ENCODE measurements at places on chromosomes 16 and 17.

GRCh38 chr17:65797809-65798208 is 236.4 kb upstream of the AXIN2 start:
- no peak for DNase-seq

DNA sequence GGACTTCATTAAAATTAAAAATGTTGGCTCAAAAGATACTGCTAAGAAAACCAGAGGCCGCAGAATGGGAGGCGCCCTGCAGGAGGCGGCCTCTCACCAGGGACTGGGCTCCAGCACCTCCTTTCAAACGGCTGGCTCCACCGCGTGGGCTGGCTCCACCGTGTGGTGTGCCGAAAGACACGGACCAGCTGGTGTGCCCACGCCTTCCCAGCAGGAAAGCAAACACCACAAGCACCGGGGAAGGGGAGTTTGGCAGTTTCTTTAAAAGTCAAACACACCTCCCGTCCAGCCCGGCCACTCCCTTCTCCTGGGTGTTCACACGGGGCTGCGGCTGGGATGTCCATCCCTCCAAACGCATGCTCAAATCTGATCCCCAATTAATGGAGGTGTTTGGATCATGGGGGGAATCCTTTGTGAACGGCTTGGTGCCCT is 13.9 kb downstream of the HAGH start:
- peak; percentile 78 for DNase-seq

- DNase-seq: no peak
Measured at GRCh38 chr17:28188841-28189263, 130.1 kb upstream of the TMEM97 start.

DNA sequence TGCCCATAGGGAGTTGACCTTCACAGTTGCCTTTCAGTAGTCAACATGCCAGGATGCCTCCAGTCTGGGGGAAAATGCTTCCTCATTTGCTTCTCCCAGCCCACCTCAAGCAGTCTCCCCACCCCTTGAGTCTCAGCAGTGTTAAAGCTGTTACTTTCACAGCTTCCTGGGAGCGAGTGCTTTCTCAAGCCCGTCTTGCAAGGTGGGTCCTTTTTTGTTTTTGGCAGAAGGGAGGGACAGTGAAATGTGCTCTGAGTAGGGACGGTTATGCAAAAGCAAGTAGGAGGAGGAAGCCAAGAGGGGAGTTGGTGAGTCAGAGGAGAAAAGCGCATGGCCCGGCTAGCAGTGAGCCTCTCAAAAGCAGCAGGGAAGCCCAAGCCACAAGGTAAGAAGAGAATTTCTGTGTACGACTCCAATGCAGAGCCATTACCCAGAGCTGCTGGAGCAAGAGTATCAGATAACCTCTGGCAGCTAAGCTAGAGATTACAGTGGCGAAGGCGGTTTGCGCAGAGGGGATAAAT is at the start of gene CHST4:
Gene CHST4, plus strand, starts transcription at position 316 of the 521 bp plus-strand sequence. CDS start 10,252 bp downstream, outside the sequence.
- peak; percentile 86 for DNase-seq

DNA sequence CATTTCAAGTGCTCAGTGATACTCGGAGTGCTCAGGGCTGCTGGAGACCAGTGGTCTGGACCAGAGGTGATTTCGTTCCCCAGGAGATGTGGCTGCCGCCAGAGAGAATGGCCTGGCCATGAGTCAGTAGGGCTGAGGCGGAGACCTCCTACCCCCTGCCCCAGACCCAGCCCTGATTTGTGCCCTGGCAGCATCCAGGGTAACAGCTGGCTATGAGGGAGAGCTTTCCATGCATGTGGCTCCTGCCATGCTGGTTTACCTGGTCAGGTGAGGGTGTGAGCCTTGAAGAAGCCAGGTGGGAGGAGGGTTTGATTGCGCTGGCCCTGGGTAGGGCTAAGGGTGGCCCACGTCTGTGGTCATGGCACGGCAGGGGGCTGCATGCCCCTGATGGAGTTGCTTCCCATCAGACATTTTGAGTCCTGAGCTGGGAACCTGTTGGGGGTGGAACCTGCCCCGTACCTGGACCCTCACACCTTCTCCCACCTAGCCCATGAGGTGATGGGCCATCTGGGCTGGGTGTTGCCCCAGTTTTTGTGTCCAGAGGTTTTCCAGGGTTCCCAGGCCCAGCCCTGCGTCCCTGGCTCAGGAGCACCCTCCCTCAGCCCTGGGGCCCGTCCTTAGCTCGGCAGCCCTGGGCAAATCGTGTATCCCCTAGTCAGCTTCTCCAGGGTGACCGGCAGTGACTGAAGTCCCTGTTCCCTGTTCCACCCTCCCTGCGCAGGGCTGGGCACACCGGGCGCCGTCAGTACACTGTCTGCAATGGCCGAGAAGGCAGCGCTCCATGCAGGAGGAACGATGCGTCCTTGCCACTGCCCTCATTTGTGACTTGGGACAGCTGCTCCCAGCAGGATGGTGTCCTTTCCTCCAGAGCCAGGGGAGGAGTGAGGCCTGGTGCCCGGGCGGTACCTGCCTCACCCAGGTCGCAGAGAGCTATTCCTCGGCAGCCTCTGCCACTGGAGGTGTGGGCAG is 9.0 kb upstream of the CSNK1D start:
- no peak for DNase-seq

DNA sequence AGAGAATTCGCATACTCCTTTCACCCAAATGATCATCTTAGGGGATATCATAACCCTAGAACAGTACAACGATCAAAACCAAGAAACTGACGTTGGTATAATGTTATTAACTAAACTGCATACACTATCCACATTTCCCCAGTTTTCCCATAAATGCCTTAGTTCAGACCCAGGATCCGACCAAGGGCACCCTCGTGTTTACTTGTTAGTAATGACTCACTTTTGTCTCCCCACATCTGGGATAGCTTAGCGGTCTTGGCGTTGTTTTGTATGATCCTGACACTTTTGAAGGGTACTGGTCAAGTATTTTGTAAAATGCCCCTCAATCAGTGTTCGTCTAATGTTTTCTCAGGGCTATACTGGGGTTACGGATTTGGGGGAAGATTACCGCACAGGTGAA is 8.0 kb downstream of the HS3ST3A1 start:
- no peak for DNase-seq

DNA sequence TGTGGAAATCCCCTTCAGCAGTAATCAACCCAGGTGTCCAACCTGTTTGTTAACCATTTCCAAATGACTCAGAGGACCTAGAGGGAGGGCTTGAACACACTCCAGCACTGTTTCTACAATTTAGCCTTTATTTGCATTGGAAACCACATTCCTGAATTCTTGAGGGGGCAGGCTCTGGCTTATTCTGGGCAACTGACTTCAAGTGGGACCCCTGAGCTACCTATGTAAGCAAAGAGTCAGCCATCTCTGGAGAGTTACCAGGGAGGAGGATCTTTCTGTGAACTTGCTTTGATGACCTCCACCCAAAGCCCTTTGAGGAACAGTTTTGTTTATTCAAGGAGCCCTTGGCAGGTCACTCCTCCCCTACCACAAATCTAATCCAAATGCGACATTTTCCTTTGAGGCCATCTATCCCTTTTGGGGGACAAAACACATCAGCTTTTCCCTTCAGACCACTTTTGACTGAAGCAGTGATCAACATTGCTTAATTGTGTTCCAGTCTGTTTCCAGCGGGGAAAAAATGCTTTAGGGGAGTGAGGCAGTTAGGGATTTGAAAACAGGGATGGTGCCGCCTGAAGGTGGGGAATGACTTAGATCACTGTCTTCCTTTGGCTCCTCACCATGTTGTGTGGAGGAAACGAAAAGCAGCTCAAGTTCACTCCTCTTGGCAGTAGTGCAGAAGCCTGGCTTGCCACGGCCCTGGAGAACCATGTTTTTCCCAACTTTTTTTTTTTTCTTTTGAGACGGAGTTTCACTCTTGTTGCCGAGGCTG is 46.2 kb downstream of the TUBD1 start:
- no peak for DNase-seq

DNA sequence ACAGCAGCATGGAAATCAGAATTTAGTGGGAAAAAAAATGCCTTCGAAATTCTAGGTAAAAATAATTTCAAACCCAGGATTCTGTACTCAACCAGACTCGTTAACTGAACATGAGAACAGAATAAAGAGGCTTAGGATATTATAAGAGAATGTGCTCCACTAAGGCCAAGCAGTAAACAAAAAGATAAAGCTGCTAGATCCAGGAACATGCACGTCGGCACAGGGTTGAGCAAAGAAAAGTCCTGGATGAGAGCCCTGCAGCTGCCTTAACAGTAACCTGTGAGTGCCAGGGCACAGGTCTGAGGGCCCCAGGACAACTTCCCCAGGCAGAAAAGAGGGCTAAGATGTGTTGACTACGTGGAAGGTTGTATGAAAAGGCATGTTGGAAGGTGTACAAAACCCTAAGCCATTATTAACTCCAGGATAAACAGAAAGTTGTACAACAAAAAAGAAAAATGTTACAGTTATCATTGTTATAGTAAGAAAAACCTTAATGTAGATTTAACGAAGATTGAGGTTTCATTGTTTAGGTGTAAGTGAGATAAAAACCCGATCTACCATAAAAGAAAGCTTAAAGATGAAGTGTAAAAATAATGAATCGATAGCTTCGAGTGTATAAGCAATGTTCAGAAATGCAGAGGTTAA is 42.3 kb upstream of the RBFOX3 start:
- no peak for DNase-seq

DNA sequence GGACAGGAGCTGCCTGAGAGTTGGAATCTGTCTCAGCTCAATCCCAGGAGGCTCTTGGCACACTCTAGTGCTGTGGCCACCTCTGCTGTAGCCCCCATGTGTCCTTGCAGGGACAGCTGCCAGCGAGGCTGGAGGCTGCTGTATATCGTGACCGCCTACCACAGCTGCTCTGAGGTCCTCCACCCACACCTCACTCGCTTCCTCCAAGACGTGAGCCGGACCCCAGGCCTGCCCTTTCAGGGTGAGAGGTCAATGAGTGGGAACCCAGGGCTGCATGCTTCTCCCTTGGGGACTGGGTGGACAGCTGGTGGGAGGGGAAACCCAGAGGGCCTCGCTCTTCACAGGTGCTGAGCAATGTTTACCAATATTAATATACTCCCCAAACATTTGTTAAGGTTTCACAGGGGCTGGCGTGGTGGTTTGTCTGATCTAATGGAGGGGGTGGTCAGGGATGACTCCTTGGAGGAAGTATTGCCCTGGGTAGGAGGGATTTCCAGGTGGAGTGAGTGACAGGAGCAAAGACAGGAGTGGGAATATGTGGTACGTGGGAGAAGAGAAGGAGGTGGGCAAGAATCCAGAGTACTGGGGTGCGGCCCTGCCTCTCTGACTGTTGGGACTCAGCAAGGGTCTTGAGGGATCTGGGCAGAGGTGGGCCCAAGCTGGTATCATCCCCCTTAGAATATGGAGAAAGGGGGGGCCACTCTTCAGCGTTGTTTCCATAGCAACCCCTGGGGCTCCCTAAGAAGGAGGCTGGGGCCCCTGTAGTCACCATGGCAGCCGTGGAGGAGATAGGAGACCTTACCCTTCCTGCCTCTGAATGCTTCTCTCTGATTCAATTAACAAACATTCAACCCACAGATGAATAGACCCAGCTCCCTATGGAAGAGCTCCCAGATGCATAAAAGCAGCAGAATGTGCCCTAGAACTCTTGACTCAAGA is 22.2 kb upstream of the ALKBH5 start:
- no peak for DNase-seq

- DNase-seq: no peak
Measured at GRCh38 chr16:74652249-74652648, 14.4 kb downstream of the RFWD3 start.

DNA sequence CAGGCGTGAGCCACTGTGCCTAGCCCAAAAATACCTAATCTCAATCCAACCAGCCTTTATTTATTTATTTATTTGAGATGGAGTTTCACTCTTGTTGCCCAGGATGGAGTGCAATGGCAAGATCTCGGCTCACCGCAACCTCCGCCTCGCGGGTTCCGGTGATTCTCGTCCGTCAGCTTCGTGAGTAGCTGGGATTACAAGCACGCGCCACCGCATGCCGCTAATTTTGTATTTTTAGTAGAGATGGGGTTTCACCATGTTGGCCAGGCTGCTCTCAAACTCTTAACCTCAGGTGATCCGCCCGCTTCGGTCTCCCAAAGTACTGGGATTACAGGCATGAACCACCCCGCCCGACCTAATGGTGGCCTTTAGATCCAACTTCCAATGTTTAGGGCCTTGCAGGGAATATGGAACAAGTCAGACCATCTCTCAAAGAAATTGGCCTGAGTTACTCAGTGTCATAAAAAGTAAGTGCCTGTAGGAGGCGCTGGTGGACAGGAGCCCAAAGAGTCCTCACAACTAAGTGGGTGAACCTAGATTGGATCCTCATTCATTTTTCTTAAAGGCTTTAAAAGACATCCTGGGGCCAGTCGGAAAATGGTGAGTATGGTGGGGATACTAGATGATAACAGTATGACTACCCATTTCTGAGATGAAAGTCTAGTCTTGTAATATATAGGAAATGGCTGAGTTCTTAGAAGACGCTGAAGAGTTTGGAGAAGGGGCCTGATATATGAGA is 4.6 kb downstream of the ZSCAN10 start:
- no peak for DNase-seq

DNA sequence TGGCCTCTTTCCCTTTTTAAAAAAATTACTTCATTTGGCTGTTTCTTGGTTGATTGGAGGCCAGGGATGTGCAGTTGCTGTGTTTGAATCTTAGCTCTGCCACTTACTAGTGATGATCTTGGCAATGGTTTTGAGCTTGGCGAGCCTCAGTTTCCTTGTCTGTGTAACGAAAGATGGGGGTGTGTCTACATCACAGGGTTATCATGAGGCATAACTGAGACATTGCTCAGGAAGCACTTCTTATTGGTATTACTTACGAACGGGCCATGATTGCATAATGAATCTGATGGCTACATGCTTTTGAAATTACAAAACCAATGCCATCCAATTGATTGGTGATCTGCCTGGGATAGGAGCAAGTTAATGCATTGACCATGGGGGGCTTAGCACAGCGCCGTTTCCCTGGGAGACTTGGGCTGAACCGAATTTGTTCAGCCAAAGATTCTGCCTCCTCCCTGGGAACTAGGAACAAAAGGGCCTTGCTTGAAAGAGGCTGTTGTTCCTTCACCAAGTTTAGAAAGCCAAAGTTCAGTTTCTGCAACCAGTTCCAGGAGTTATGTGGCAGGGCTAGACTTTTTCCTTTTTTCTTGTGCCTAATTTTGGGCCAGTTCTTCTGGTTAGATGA is 21.9 kb downstream of the CMIP start:
- no peak for DNase-seq

DNA sequence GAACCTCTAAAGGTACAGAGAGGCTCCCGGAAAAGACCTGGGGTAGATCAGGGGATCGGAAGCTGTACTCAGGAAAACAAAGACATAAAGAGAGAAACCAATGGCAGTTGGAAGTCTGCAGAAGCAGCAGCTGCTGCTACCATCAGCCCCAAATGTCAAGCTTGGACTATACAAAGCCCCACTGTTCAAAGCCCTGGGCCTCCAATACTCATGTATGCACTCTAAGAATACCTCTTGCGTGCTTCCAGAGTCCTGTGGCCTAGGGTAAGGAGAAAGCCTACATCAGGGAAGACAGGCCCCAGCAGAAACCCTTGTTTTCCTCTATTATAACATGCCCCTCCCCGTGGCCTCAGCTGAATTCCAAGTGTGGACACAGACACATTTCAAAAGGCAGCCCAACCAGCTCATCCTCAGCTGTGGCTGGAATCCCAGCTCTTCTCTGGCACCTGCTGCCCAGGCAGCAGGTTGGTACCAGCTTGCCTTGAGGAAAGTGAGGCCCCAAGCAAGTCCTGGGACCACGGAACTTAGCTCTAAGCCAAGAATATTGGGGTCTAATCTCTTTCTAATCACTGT is 19.3 kb upstream of the MTMR4 start:
- DNase-seq: no peak

GRCh38 chr17:45320349-45320930 is 3.6 kb upstream of the MAP3K14 start:
- DNase-seq: no peak
